ENCODE measurements at places on chromosomes 1 and 21.
A peak's percentile ranks its signal among the peaks of the same experiment; 100 is the strongest.

DNA sequence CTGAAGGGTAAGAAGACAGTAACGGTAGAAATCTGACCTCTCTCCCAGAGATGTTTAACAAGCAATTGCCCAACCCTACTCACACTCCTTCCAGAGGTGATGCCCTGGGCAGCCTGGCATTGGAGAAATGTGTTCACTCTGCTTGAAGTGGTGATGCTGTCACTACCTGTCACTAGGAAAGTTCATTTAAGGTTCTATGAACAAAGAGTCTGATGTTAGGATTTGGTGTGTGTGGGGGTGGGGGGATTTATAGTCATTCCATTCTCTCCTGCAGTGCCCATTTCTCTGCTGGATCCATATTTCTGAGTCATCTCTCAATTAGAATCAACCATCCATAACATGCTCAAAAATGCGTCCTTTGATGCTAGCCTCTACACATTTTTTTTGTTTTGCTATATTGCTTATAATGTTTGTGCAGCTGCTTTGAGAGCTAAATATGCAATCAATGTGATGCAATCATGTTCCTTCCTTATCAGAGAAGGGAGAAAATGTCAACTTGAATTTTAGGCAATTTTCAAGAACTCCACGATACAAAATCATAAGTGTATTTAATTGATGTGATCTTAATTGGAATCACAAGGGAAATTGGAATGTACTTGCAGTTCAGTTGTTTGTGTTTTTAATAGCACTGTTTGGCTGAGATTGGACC lies 173.9 kb downstream of the DUSP10 start:
- DNase-seq, result no peak

GRCh38 chr1:107877092-107877491 lies 87.9 kb downstream of the VAV3 start:
- DNase-seq, result no peak

- DNase-seq, result peak; percentile 90
Measured at GRCh38 chr1:6246497-6247467, 2.8 kb downstream of the HES3 start.

DNA sequence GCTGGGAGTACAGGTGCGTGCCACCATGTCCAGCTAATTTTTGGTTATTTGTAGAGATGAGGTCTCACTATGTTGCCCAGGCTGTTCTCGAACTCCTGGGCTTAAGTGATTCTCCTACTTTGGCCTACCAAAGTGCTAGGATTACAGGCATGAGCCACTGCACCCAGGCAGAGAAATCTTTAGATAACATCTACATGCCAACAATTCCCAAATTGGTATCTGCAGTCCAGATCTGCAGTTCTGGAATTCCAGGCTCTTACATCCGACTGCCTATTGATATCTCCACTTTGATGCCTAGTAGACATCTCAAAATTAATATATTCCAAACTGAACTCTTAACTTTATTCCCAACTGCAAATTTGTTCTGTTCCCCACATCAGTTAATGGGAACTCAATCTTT lies 23.3 kb downstream of the INAVA start:
- no peak for DNase-seq

- no peak for DNase-seq
Measured at GRCh38 chr1:112548547-112548946, 39.8 kb downstream of the WNT2B start.

- DNase-seq, result no peak
Measured at GRCh38 chr1:235940285-235940684, 73.6 kb upstream of the LYST start.
